ENCODE measurements at places on chromosomes 1 and 21. TPM values are rescaled to one million over a fixed set of nuclear protein-coding genes. Genes with fewer than 3 reads are reported as not detected.

- H3K27me3 ChIP-seq, result no peaks in the 10 kb centered on the region
- DNase-seq, result no peak
- H3K4me1 ChIP-seq, result no peaks in the 10 kb centered on the region
Observed at GRCh38 chr1:213526306-213526705, 461.5 kb upstream of the PROX1 start.

CD34 gene
- 9.0 TPM for total RNA-seq

DNA sequence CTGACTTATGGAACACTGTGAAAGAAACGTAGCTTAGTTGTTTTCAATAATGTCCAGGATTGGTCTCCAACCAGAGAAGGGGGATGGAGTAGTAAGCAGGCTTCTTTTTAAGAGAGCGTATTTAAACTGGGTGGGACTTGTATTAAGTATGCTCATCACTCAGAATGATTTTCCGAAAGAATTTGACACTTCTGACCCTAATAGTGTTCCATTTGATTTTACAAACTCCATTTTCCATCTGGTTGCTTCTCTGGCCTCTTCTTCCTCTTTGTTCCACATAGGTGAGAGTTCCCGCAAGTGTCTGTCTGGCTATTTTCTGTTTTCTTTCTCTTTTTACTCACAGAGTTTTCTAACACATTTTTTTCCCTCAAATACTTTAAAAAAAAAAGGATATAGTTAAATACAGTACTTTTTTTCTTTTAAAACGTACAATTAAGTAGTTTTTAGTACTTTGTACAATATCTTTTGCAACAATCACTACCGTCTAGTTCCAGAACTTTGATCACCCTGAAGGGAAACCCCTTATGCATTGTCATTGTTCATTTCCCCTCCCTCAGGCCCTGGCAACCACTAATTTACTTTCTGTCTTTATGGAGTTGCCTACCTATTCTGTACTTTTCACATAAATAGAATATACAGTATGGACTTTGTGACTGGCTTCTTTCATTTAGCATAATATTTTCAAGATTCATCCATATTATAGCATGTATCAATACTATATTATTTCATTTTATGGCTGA, 67.0 kb downstream of the RASAL2 start:
- DNase-seq, result no peak
- H3K4me1 ChIP-seq, result no peaks in the 10 kb centered on the region

DNA sequence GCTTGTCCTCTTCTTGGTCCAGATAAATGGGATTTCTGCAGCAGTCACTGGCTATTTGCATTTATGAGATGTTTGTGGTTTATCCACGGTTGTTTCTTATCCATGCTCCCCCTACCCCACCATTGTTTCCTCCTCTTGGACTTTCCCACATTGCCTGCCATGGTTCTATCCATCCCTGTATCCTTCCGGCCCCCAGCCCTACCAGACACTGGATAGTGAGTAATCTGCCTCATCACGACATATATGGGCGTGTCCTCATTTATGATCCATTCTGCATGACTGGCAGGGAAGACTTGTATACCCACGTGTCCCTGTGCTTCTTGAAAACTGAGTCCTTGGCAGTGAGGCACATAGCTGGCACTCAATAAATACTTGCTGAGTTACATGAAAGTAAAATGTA, 40.1 kb downstream of the CACNA1S start:
- no peak for DNase-seq
- no peak overlapping the region for H3K27ac ChIP-seq
- H3K36me3 ChIP-seq, result no peaks in the 10 kb centered on the region
- H3K27me3 ChIP-seq, result no peaks in the 10 kb centered on the region
- H3K4me1 ChIP-seq, result no peaks in the 10 kb centered on the region

- H3K27ac ChIP-seq, result no peak overlapping the region
- no peaks in the 10 kb centered on the region for H3K36me3 ChIP-seq
- no peaks in the 10 kb centered on the region for H3K27me3 ChIP-seq
- DNase-seq, result no peak
Observed at GRCh38 chr21:20639026-20639425, 359.2 kb upstream of the NCAM2 start.

FMO3 gene
- total RNA-seq, result 18.7 TPM

Data from adrenal gland (tissue), 19 donors.